ENCODE measurements at places on chromosomes 12 and 14.
A peak's percentile ranks its signal among the peaks of the same experiment; 100 is the strongest.

GRCh38 chr14:86858591-86858990 lies 1134.4 kb downstream of the GALC start:
- peak; percentile 11 for DNase-seq

DNA sequence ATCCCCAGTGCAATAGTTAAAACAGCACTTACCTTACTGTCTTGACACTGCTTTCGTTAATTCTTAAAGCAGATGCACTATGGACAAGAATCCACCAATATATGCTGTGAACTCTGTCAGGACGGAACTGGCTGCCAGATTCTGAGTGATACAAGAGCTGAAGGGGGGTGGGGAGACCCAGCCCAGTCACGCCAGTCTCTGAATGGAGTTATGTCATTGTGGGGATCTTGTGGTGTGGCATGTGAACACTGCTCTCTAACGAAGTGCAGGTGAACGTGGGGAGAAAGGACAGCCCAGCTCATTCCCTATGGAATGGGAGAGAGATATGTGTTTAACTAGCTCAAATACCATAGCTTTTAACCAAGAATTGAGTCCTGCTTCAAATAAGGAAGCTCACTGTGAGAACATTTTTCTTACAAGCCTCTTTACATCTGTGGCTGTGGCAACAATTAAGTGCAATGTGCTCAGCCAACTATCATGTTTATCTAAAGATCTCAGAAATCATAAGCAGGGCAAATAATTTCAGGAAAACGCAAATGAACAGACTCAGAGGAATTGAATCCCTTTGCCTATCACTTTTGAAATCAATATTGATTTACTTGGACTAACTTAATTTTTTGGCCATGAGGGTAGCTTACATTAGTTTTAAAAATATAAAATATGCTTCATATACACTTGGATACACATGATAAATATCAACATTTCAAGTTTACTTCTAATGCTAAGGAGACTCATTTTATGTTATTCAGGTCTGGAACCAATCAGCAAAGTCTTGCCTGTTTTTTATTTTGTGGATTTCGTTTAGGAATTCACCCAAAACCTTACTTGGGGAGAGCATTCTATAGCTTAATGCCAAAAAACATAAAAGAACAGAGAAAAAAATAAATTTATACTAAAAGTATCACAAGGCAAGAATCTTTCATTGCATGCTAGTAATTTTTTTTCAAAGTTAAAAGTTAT lies at the start of gene LUM:
LUM (minus strand) TSS at position 129 of the 960 bp plus-strand sequence. CDS start 2,515 bp downstream, outside the sequence.
- DNase-seq = no peak

- DNase-seq = no peak
Measured at GRCh38 chr12:130086797-130087196, 75.5 kb upstream of the FZD10 start.

- DNase-seq = no peak
Measured at GRCh38 chr14:74085828-74086227, 1.1 kb downstream of the LIN52 start.

DNA sequence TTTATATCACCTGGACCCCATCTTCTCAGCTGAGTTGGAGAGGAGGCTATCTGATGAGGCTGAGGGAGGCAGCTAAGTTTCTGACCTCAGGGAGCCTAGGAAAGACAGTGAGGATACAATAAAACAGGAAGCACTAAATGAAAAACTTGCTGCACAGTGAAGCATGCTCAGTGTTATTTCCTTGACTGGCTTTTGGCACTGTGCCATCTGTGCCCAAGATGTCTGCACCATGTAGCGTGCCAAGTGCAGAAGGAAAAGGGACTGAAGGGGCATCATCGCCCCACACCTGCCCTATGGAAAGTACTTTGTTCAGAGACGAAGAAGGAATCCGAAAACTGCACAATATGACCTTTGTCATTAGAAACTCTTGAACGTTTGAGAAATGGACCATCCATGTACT lies 102.7 kb downstream of the ANO4 start:
- no peak for DNase-seq

GRCh38 chr14:92659765-92660561 lies 88.5 kb downstream of the LGMN start:
- DNase-seq = no peak

DNA sequence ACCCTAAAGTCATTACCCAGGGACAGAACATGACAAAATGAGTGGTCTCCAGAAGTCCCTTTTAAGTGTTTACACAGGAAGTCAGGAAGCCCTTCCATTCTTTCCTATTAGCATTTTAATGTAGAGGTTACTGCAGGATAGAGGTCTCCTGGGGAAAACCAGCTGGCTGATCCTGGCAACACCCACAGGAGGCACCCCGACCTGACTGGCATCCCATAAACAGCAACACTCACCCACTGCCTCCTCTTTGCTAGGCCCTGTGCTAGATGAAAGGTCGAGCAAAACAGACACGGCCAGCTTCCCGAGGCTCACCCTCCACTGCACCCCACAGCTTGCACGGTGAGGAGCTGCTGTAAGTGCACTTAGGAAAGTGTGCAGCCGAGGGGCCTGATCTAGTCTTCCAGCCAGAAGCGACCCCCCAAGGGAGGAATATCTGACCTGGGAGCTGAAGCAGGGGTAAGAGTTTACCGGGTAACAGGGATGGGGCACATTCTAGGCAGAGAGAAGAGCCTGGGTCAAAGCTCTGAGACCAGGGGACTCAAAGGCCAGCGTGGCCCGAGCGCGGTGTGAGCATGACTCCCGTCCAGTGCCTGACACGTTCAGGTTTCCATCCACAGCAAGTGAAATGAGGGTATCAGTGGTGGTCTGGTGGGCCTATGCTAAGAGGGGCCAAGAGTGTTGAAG lies 9.0 kb downstream of the DAZAP2 start:
- no peak for DNase-seq

GRCh38 chr14:77026930-77027537 lies 1.5 kb downstream of the IRF2BPL start:
- no peak for DNase-seq

GRCh38 chr12:68012712-68013111 lies 23.5 kb downstream of the IFNG-AS1 start:
- DNase-seq = no peak

Data from astrocyte of the cerebellum (primary cell).